Adrenal gland (tissue), 19 donors: ENCODE measurements at places on chromosomes 4 and X. TPM values are rescaled to one million over a fixed set of nuclear protein-coding genes. Genes with fewer than 3 reads are reported as not detected.

- no peaks in the 10 kb centered on the region for H3K36me3 ChIP-seq
- no peaks in the 10 kb centered on the region for H3K4me1 ChIP-seq
- H3K4me3 ChIP-seq, result no peak overlapping the region
- H3K27me3 ChIP-seq, result no peaks in the 10 kb centered on the region
Measured at GRCh38 chr4:48799157-48799556, 19.1 kb upstream of the FRYL start.

- H3K27me3 ChIP-seq, result no peaks in the 10 kb centered on the region
- H3K27ac ChIP-seq, result no peak overlapping the region
- H3K4me3 ChIP-seq, result no peak overlapping the region
- no peak for DNase-seq
- no peaks in the 10 kb centered on the region for H3K36me3 ChIP-seq
- H3K4me1 ChIP-seq, result no peaks in the 10 kb centered on the region
Measured at GRCh38 chr4:169996379-169997240, 29.6 kb downstream of the MFAP3L start.

DNA sequence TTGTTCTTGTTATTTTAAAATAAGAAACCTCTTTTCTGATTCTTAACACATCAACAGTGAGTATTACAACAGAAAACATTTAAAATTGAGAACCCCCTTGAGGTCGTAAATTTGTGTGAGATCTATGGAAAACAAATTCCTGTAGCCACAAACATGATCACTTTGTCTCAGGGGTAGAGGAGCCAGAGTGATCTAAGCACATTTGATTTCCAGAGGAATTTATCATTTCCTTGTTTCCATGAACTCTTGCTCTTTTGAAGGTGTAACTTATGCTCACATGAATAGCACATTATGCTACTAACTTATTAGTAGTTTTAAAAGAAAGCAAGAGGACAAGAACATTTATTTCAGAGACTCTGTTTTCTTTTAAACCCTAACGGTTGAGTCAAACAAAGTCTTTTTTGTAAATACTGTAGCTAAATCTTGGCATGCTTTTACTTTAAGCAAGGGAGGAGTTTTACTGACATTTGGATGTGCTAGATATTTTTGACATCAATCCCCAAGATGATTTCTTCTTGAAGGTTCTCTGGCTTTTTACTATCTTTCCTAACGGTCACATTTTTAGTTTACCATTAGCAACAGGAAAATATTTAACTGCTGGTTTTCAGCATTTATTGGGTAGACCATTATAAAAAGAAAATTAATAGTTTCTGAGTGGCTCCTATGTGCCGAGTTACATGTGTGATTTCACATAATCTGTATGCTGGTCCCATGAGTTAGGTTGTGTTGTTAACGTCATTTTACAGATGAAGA, 27.9 kb upstream of the ZCCHC12 start:
- no peaks in the 10 kb centered on the region for H3K36me3 ChIP-seq
- H3K27ac ChIP-seq, result no peak overlapping the region
- no peaks in the 10 kb centered on the region for H3K27me3 ChIP-seq
- H3K4me1 ChIP-seq, result peaks cover 4% of the 10 kb centered on the region

- H3K27ac ChIP-seq, result no peak overlapping the region
- no peaks in the 10 kb centered on the region for H3K36me3 ChIP-seq
- H3K4me3 ChIP-seq, result no peak overlapping the region
- no peaks in the 10 kb centered on the region for H3K4me1 ChIP-seq
Measured at GRCh38 chrX:97021680-97022079, 138.0 kb downstream of the RPA4 start.

DNA sequence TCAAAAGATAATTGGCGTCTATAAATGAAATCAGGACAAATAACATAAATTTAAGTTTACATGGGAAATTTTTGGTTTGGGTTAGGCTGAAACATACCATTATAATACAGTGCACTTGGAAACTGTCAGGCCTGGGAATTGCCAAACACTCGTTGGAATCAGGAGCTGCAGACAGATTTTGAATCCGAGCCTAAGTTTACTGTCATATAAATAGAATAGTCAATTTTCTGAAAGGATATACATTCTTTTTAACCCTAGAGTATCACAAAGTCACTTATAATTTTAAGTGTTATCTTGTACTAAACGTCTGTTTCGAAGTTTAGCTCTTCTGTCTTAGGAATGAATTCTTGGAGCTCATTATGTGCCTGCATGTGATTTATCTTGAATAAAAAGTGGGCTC, 234.1 kb downstream of the VEGFC start:
- H3K4me1 ChIP-seq, result no peaks in the 10 kb centered on the region
- no peaks in the 10 kb centered on the region for H3K36me3 ChIP-seq
- H3K27ac ChIP-seq, result no peak overlapping the region
- H3K4me3 ChIP-seq, result no peak overlapping the region
- no peak for DNase-seq

Gene JCHAIN
- 8.3 TPM for polyA plus RNA-seq

DNA sequence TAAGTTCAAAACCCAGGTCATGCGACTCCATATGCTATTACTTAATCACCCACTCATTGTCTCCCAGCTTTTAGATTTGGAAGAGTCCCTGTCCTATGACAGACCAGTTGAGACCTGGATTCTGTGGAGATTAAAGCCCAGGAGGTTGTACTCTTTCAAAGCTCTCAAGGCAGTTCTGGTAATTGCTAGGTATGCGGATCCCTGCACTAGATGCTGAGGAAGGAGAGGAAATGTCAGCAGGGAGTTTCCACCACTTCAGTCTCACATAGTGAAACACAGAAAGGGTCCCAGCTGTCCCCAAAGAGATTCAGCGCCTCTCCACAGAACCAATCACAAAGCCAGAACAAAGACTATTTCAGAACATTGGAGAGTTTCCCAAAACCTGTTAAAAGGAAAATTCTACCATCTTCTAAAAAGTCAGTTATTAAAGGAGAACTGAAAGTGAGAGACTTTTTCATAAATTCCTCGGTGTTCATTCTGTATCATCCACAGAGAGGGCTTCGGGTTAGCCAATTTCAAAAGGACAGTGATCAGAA, 53.4 kb downstream of the IRF2 start:
- DNase-seq, result no peak
- no peaks in the 10 kb centered on the region for H3K27me3 ChIP-seq
- no peak overlapping the region for H3K27ac ChIP-seq
- no peak overlapping the region for H3K4me3 ChIP-seq
- H3K4me1 ChIP-seq, result peaks cover 22% of the 10 kb centered on the region

DNA sequence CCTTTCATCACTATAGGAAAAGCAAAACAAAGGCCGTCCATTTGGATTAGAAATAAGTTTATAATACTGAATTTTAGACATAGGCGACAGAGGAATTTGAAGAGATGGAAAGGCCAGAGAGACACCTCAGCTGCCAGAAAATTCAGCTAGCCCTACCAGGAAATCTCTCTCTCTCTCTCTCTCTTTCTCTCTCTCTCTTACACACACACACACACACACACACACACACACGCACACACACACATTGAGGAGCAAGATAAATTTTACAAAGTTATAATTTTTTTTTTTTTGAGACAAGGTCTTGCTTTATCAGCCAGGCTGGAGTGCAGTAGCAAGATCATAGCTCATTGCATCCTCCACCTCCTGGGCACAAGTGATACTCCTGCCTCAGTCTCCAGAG, 1.4 kb downstream of the XK start:
- H3K4me1 ChIP-seq, result no peaks in the 10 kb centered on the region
- H3K4me3 ChIP-seq, result no peak overlapping the region
- H3K27me3 ChIP-seq, result peaks cover 17% of the 10 kb centered on the region
- H3K36me3 ChIP-seq, result no peaks in the 10 kb centered on the region
- H3K27ac ChIP-seq, result no peak overlapping the region
- no peak for DNase-seq

DNA sequence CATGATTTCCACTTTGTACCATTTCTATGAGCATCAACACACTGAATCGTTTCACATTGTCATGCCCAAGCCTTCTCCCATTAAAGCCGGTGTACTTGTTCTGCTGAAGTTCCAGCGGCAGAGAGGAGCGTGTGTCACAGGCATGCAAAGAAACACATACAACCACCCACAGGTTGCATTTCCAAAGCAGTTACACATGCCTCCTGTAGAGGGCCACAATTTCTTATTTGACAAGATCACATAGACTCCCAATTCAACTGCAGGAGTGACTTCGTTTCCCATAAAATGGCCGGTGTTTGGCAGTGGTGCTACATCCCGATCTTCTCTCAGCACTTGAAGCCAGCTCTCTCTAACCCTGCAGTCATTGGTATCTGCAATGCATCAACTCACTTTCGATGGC, 992.6 kb downstream of the NLGN4X start:
- DNase-seq, result no peak
- no peak overlapping the region for H3K27ac ChIP-seq
- H3K4me3 ChIP-seq, result no peak overlapping the region
- no peaks in the 10 kb centered on the region for H3K4me1 ChIP-seq

DNA sequence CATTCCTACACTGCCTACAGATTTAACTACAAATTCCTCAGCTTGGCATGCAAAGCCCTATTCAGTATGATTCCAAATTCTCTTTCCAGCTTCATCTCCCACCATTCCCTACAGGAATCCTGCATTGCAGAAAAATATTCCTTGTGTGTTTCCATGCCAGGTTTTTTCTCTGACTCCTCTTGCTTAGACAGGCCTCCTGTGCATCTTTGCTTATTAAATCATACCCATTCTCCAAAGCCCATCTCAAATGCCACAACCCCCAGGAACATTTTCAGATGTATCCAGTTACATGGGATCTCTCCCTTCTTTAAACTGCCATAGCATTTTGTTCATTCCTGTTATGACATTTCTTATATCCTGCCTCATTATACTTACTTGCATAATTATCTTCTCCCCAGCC, 106.4 kb upstream of the GRIA3 start:
- DNase-seq, result no peak
- H3K4me1 ChIP-seq, result no peaks in the 10 kb centered on the region
- H3K36me3 ChIP-seq, result no peaks in the 10 kb centered on the region
- H3K27me3 ChIP-seq, result no peaks in the 10 kb centered on the region

DNA sequence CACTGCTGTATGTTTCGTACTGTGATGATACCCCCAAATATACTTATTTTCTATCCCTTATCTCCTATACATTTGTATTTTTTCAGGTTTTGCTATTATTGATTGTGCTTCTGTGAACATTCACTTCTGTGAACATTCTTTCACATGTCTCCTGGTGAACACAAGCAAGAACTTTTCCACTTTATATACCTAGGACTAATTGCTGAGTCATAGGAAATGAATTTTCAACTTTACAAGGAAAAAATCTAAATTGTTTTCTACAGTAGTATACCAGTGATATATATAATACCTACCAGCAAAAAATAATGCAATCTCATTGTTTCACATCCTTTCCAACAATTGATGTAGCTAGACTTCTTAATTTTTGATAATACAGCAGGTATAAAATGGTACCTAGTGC, 139.5 kb upstream of the MAGEB18 start:
- H3K27ac ChIP-seq, result no peak overlapping the region

Gene STOX2
- polyA plus RNA-seq, result 2.6 TPM
